Stimulated activated CD4-positive, alpha-beta T cell treated with anti-CD3 and anti-CD28 coated beads, Interleukin-15, amount 100 ng/mL, for 1 hour (primary cell): ENCODE measurements at places on chromosomes 6 and 20.

DNA sequence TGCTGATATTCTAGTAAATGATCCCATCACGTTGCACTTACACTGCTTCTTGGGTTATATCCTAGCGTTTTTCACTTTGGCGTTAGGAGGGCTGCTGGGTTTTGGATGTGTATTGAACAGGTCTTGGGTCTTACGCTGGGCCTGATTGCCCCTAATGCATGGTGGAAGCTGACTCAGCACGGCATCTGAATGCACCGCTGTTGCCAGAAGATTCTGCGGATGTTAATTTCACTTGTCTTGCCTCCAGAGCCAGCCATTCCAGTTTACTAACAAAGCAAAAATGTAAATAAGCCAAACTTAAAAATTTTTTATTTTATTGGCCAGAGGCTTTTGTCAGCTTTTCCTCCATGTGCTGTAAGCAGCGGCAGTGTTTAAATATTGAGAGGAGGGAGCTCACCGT, 233.5 kb downstream of the TMEM242 start:
- no peak for DNase-seq

DNA sequence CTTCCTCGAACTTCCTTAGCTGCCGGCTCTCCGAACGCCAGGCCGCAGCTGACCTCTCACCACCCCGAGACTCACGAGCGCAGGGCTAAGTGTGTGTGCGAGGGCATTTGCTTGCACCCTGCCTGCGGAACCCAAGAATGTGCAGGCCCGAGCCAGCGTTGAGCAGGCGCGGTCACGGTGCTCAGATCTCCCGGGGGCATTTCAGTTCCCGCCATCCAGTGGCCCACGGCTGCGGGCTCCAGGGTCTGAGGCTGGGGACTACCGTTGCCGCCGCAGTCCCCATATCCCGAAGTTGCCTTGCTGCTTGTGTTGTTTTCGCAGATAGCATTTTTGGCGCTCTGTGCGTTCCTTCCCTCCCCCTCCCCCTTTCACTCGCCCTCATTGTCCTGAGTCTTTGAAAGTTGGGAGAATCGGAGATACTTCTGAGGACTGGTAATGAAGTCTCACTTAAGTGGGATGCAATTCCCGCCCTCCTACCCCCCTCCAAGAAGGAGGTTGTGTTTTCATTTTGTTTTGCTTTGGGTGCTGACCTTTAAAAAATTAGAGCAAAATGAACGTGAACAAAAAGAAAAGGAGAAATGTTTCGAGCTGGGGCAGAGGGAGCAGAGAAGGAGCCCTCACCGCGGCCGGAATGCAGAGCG, 1.7 kb downstream of the NR2E1 start:
- no peak for DNase-seq

GRCh38 chr6:7145885-7146828, 38.4 kb downstream of the RREB1 start:
- DNase-seq: no peak

DNA sequence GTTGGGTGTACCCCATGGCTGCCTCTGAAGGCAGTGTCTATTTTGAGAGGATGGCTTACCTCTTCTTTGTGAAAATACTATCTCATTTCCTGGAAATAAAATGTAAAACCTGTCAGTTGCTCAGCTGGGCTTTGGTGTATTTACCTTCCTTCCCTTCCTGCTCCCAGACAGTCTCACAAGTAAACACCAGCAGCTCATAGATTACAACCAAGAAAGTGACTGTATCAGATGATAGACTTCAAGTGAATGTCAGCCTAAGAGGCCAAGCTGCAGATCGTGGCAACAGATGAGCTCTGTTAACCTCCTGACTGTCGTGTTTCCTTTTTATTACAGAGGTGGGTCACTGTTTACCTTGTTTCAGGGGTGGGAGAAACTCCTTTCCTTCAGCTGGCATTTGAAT, 37.3 kb downstream of the RNF8 start:
- no peak for DNase-seq

DNA sequence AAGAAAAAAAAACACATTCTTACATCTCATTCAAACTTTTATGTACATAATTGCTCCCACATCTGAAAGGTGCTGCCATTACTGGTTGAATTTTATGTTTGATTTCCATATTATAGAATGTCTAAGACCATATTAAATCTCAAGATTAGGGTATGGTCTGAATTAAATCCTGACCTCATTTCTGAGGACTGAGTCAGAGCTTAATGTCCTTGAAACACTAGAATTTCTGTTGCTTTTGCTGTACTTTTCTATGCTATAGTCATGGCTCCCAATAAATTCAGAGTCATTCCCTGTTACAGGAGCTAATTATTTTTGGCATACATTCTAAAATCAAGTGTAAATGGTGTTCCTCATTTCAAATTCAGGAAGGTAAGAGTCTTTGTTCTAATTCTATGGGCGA, 285.3 kb upstream of the MANEA start:
- DNase-seq: no peak

DNA sequence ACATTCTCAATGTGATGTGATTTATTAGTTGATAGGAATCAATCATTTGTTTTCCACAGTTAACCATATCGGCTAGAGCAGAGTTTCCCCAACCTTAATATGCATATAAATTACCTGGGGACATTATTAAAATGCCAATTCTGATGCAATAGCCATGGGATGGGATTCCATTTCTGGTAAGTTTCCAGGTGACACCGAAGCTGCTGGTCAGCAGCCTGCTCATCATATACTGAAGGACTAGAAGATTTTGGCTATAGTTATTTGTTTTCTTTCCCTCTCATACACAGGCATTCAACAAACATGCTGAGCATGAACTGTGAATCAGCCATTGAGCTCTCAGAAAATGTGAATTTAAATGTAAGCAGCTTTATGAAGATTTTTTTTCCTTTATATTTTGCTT, 35.8 kb downstream of the FBXO5 start:
- DNase-seq: no peak

GRCh38 chr20:562232-562897, 18.8 kb upstream of the CSNK2A1 start:
- DNase-seq: no peak

- no peak for DNase-seq
Measured at GRCh38 chr6:281469-282103, 10.7 kb upstream of the DUSP22 start.

DNA sequence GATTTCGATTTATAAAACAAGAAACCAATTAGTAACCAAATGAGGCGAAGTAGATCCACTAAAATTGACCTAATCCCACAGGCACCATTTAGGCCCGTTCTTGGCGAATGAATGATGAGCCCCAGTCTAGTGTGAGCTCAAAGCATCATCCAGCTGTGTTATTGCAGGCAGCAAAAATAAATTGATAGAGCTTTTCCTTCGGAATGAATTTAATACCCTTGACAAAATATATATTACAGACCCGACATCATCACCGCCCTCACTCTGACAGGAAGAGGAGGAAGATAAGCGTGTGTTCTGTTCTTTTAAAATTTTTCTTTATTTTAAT, 7.8 kb downstream of the SIM1 start:
- no peak for DNase-seq

DNA sequence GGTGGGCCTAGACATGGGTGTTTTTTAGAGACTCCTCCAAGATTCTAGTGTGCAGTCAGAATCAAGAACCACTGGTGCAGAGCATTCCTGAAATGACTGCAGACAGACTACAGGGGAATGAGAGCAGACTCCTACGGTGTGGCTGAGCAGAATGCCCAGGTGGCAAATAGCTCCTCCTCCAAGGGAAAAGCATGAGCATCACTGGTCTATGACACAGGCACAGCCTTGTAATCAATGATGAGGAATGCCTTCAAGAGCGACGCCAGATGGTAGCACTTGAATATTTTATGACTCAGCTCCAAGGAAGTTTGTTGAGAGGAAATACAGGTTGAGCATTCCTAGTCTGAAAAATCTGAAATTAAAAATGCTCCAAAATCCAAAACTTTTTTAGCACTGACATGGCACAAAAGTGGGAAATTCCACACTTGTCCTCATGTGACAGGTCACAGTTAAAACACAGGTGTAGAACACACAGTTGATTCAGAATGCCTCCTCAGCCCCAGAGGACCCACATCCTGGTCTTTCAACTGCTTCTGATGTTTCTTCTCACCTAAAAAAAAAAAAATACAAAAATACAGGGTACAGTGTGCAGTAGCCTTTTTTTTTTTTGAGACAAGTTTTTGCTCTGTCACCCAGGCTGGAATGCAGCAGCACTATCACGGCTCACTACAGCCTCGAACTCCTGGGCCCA, 10.6 kb upstream of the FAM8A1 start:
- no peak for DNase-seq

DNA sequence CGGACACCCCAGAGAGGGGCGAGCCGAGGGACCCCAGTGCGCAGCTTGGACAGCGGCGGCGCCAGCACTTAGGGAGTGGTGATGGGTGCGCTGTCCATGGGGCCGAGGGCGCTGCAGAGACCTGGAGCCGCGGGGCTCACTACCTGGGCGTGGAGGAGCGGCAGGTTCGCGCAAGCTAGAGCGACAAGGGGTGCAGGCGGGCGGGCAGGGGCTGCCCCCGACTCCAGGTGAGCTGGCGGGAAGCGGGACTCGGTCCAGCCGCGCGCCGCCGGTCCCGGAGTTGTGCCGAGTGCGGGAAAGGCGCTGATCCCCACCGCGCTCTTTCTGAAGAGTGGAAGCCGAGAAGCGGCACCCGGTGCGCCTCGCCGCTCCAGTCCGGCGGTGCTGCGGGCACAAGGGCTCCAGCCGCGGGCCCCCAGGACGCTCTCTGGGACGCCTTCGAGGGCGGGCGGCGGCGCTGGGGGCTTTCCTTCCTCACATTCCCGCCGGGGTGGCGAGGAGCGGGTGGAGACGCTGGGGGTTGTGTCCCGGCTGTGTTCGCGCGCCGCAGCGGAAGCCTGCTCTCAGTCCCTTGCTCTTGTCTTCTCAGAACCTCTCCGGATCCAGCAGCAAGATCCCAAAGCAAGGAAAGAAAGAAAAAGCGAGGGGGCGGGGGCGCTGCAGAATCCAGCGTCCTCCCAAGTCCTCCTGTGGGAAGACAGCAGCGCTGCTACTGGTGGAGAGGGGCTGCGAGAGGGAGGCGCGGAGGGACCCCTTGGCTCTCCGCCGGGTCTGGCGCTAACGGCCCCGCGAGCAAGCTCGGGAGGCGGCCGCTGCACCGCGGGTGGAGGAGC, at the start of gene B3GAT2:
TSS of gene B3GAT2 (minus strand) at position 610 of the 833 bp plus-strand sequence. CDS start 631 bp downstream, outside the sequence.
- no peak for DNase-seq

GRCh38 chr6:51028276-51028675, 209.6 kb downstream of the TFAP2B start:
- no peak for DNase-seq

GRCh38 chr6:28580475-28580874, 54.8 kb downstream of the GPX5 start:
- no peak for DNase-seq
